Large intestine (tissue), 12 donors: ENCODE measurements at places on chromosomes 5 and 9. TPM values are rescaled to one million over a fixed set of nuclear protein-coding genes. Genes with fewer than 3 reads are reported as not detected.

ATP10B gene
- 35.6 TPM for polyA plus RNA-seq

PCDHB9 gene
- polyA plus RNA-seq: 0.73 TPM

CCDC112 gene
- polyA plus RNA-seq: 8.2 TPM

PDE6A gene
- 1.0 TPM for polyA plus RNA-seq

SHC3 gene
- polyA plus RNA-seq: 0.69 TPM

PLCXD3 gene
- 4.9 TPM for polyA plus RNA-seq

GRCh38 chr9:118414676-118415075 lies 710.5 kb downstream of the TLR4 start:
- DNase-seq: no peak

- DNase-seq: no peak
These were observed 52.1 kb upstream of the TYRP1 start for GRCh38 chr9:12640866-12641636.

- no peak for DNase-seq
These were observed 1.7 kb upstream of the KLHL3 start for GRCh38 chr5:137737349-137738131.

GRCh38 chr9:2299843-2300205 lies 284.7 kb downstream of the SMARCA2 start:
- DNase-seq: no peak

DNA sequence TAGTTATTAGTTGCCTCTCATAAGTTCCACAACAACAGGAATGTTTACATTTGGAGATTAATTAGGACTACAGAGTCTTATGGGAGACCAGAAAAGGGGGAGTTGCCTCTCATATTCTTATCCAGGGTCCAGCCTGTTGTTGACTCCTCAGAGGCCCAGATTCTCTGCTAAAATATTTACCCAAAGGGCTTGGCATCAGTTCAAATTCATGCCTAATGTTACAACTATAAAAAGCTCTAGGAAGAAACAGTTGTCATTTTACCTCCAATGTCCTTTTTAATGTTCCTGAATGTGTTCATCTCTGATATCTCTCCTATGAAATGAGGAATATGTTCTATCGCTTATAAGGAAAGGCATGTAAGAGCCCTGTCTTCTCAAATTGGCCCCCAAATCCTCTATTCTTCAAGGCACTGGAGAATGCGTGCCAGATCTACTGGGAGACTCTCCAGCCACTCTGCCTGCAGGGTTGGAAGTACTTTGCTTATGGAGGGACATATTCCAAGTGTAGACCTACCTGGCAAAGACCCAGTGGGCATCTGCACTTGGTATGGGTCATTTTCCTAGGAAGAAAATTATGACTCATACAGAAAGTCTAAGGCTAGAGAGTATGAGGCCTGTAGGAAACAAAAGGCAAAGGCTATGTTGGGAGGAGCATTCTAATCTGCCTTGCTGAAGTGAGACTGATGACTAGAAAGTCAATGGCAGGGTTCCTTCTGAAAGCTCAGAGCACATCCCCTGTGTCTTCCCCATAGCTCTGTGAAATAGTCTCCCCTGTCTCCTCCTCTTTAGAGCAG lies 192.6 kb downstream of the ESM1 start:
- no peak for DNase-seq

DNA sequence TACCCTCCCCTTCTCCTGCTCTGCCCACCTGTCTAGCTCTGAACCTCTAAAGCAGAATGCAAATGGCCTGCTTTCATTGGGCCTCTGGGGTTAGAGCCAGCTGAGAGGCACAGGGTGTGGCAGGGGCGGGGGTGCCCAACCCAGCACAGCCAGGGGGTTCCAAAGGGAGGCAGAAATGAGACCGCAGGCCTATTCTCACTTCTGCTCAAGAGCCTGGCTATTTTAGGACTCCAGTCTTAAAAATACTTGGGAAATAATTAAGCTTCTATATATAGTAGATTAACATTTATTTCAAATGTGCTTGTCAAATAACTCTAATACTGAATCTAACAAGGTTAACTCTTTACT lies 5.7 kb downstream of the QSOX2 start:
- DNase-seq: no peak

- peak; percentile 77 for DNase-seq
These were observed 798 bp downstream of the PITX1 start for GRCh38 chr5:135032999-135033861.

DNA sequence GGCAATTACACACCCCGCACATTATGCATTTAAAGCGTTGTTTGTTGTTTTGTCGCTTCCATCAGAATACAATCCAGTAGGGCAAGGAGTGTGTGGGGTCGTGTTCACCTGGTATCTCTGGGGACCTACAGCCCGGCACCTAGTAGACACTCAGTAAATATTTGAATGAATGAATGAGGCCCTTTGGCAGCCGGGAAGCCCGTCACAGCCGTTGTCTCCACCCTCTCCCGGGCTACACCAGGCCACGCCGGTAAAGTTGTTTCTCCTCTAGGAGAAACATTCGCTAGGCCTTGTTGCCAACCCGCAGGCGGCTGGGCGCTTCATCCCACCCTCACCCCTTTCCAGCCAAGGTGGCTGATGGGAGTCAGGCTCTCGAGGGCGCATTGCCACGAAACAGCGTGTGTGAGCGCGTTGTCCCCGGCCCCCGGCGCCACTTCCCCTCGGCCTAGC lies 876 bp upstream of the JAK2 start:
- DNase-seq: peak; percentile 36

DNA sequence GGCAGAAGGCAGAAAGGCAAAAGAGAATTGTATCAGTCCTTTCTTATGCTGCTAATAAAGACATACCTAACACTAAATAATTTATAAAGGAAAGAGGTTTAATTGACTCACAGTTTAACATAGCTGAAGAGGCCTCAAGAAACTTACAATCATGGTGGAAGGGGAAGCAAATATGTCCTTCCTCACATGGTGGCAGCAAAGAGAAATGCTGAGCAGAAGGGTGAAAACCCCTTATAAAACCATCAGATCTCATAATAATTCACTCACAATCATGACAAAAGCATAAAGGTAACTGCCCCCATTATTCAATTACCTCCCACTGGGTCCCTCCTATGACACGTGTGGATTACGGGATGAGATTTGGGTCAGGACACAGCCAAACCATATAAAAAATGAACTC lies 312.5 kb upstream of the PTGER4 start:
- no peak for DNase-seq

GRCh38 chr9:135969064-135969683 lies 8.0 kb upstream of the UBAC1 start:
- DNase-seq: no peak

GRCh38 chr5:167147879-167148278 lies 1143.6 kb upstream of the WWC1 start:
- DNase-seq: no peak

GRCh38 chr5:168833383-168833782 lies 254.2 kb upstream of the PANK3 start:
- no peak for DNase-seq

- DNase-seq: peak; percentile 68
These were observed 4.7 kb downstream of the CXXC5 start for GRCh38 chr5:139652788-139653241.

DNA sequence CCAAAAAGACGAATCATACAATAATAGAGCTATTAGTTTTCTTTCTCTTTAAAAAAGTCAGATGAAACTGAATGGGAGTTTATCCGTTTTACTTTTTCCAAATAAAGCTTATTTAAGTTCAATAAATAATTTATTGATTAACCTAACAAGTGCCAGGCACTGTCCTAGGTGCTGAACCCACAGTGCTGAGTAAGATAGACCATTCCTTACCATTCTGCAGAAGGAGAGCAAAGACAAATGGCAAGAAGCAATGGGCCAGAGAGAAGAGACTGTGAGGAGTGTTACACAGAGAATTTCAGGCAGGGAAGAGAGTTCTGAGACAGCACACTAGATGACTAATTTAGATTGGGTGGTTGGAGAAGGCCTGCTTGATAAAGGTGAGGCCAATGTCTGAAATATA lies 127.2 kb downstream of the AUH start:
- DNase-seq: no peak

GRCh38 chr5:173396311-173396993 lies 68.2 kb upstream of the STC2 start:
- DNase-seq: no peak

- DNase-seq: no peak
These were observed 37.7 kb upstream of the RNF38 start for GRCh38 chr9:36437790-36438189.

- DNase-seq: no peak
These were observed 42.9 kb upstream of the SMAD5 start for GRCh38 chr5:136089791-136090190.

GRCh38 chr9:123460091-123460490 lies 104.1 kb downstream of the CRB2 start:
- DNase-seq: no peak

- peak; percentile 8 for DNase-seq
These were observed 219.6 kb downstream of the ADAMTS6 start for GRCh38 chr5:65262096-65262495.

- no peak for DNase-seq
These were observed 40.4 kb downstream of the SAR1B start for GRCh38 chr5:134592141-134592746.

- DNase-seq: peak; percentile 21
These were observed 13.8 kb downstream of the ANKRD33B start for GRCh38 chr5:10577371-10578292.

DNA sequence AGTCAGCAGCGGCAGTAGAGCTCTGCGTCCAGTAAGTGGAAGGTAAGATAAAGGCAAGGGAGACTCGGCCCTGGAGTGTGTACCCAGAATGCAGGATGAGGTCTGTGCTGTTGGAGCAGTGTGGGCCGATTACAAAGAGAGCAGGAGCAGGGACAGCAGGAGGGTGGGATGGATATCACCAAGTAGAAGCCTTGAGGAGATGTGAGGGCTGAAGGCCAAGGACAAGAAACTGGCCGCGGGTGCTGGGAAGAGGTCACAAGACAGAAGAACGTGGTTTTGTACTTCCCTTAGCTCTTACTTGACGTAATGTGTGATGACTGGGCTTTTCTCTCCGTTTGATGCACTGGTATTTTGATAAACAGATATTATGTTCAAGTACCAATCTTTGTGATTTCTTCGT lies 43.7 kb downstream of the OR2V1 start:
- DNase-seq: no peak

GRCh38 chr5:79119486-79119885 lies 7.9 kb downstream of the BHMT start:
- DNase-seq: no peak

- no peak for DNase-seq
These were observed 502.7 kb downstream of the EFNA5 start for GRCh38 chr5:107168086-107168485.

- DNase-seq: no peak
These were observed 230.1 kb downstream of the PBX3 start for GRCh38 chr9:125977223-125977622.

- DNase-seq: no peak
These were observed 360.8 kb downstream of the NTRK2 start for GRCh38 chr9:85030316-85030715.

DNA sequence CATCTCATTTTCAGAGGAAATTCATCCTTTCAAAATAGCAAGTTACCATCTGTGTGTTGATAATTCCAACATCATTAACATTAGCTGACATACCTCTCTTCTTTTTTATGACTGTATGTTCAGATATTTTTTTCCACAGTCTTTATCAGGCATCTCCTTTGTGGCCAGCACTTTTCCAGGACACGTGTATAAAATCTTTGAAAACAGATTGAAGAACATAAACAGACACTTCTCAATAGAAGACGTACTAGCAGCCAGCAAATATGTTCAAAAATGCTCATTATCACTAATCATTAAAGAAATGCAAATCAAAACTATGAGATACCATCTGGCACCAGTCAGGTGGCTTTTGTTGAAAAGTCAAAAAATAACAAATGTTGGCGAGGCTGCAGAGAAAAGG lies 734.3 kb downstream of the SEMA5A start:
- no peak for DNase-seq
